ENCODE measurements at places on chromosomes 11 and 22. TPM values are rescaled to one million over a fixed set of nuclear protein-coding genes. Genes with fewer than 3 reads are reported as not detected.

Gene IGSF9B
- total RNA-seq, result 0.29 TPM

Gene NTM
- 0.29 TPM for total RNA-seq

Gene OR52E8
- not detected for total RNA-seq

Gene TSGA10IP
- not detected for total RNA-seq
